Hematopoietic multipotent progenitor cell (in vitro differentiated cells): ENCODE measurements at places on chromosomes 13 and 19.

- DNase-seq, result no peak
Measured at GRCh38 chr13:45109102-45109720, 11.1 kb upstream of the GTF2F2 start.

- peak; percentile 82 for DNase-seq
Measured at GRCh38 chr19:6238256-6238642, 41.5 kb downstream of the MLLT1 start.

- no peak for DNase-seq
Measured at GRCh38 chr19:34319230-34319585, 45.8 kb upstream of the GPI start.

DNA sequence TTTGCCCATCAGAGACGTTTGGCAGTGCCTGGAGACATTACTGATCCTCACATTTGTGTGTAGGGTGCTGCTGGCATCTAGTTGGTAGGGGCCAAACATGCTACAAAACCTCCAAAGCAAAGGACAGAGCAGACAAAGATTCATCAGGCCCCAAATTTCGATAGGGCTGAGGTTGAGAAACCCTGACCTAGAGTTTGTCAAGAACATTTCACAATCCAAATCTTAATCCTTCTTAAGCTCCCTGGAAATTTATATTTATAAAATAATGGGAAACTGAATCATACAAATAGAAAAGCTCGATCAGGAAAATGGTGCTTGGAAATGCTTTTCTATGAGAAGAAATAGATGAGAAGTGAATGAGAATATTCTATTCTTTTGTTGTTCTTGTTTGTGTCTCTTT, 273.6 kb downstream of the DCT start:
- no peak for DNase-seq

DNA sequence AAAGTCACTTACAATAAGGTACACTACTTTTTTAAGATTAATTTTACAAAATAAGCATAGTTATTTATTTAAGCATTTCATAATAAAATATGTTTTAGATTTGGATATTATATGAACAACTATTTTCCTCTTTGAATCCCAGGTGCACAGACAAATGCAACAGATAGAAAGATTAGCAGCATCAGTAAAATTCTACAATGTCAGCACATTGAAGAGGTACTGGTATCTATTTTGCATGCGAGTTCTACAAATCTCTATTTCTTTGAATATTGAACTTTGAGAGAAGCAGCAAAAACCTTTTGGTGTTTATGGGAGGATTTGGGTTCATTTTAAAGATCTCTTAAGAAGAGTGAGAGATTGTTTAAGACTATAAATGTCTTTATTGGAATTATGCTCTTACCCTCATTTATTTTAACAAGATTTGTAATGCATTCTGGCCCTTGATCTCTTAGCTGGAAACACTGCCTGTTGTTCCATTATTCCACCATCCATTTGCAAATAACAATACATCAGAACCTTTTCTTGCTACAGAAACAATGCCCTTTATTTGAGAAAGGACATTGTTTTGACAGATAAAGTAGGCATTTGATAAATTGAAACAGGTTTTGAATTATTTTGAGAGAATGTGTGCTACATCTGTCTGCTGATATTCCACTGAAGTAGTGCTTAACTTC, 558.8 kb upstream of the KLHL1 start:
- DNase-seq, result no peak

DNA sequence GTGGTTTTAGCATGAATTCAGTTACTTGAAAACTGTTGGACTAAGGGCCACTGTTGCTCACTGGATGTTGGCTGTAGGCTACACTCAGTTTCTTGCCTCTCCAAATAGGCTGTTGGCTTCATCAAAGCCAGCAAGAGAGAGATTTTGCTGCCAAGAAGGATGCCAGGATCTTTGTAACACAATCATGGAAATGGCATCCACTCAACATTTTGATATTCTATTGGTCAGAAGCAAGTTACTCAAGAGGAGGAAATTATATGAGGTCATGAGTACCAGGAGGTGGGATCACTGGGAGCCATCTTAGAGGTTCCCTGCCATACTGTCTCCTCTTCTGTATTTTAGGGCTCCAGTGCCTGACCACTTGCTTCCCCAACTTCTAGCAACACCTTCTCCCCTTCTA, 30.6 kb downstream of the SYDE1 start:
- DNase-seq, result no peak

- no peak for DNase-seq
Measured at GRCh38 chr13:104693126-104693525, 1626.9 kb upstream of the SLC10A2 start.

DNA sequence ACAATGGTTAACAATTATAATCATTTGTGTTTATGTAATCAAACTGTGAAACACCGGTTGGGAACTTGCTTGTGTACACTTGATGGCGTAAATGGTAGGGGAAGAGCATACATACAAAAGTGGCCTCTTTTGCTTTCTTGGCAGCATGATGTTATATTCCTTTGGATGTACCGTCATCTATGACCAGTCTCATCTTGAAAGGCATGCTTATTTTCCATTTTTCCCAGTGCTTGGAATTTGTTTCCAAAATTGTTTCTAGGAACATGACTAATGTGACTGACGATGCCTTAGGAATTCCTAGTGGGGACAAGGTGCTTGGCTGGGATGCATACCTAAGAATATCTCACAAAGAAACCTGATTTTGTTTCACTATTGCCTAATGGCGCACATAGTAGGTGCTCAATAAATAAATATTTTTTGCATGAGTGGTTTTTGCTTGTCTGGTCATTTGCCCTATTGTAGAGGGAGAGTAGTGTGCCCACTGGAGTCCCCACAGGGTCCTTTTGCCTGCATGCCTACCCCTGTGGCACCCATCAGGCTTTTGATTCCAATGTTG, 45.5 kb downstream of the SAE1 start:
- DNase-seq, result no peak

GRCh38 chr19:39047073-39047472, 14.7 kb upstream of the FBXO27 start:
- no peak for DNase-seq

DNA sequence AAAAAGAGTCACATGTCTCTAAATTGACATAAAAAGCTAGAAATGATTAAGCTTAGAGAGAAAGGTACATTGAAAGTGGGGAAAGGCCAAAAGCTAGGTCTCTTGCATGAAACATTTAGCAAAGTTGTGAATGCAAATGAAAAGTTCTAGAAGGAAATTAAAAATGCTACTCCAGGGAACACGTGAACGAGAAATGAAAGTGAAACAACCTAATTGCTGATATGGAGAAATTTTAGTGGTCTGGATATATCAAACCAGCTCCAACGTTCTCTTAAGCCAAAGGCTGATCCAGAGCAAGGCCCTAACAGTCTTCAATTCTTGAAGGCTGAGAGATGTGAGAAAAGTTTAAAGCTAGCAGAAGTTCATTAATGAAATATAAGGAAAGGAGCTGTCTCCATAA, 419.8 kb downstream of the SLITRK6 start:
- no peak for DNase-seq

DNA sequence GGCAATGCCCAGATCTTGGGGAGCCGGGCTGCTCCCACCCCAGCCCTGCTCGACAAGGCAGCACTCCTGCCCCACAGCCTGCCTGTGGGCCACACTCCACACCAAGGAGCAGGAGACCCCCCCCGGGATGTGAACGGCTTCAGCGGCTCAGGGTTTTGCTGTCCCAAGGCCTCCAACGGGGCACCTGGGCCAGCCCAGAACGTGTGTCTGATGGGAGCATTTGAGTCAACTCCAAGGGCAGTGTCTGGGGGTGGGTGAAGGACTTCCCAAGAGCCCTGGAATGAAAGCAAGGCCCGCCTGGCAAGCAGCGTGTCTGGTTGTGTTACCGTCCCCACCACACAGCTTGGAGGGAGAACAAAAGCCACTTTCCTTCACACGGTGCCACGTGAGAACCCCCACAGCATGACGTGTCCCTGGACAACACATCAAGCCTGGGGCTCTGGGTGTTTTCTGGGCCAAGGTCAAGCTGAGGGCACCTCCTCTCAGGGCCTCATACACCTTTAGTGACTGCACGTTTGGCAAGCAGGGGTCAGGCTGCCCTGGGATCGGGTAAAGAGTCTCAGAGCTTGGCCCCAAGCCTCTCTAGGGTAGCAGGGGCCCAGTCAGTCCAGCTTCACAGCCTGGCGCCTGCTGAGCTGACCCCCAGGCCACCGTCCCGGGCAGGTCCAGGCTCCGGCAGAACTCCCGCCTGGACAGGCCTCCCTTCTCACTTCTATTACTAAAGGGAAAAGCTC, 6.0 kb downstream of the C13orf46 start:
- no peak for DNase-seq

GRCh38 chr13:30863231-30863630, 42.8 kb upstream of the MEDAG start:
- no peak for DNase-seq

- no peak for DNase-seq
Measured at GRCh38 chr13:75417012-75417384, 65.0 kb downstream of the TBC1D4 start.

DNA sequence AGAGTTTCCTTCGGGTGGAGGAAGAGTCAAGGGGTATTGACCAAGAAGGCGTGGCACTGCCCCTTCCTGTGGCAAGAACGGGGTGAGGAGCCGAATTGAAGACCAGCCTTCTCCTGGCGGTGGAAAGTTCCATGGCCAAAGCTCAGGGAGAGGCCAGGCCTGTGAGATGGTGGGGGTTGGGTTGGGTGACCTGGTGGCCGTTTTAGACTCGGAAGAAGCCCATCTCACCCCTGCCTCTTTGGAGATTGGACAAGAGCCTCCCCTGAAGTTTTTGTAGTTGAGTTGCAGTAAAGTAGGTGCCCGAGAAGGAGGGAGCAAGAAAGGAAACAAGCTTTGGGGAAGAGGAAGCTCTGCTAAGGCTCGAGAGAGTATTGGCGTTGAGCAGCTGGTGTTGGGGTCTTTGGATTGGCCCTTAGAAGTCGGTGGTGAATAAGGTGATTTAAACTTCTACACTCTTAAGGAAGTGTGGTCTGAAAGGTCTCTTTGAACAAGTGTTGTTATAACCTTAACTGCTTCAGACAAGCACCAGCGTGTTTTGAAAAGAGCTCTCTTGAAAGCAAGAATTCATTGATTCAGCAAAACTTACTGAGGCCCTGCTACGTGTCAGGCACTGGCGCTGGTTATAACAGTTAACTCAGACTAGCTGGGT, 964 bp downstream of the SPINT2 start:
- peak; percentile 80 for DNase-seq

- DNase-seq, result no peak
Measured at GRCh38 chr13:91326146-91326545, 21.3 kb upstream of the MIR17HG start.

- no peak for DNase-seq
Measured at GRCh38 chr13:32978278-32978677, 37.9 kb upstream of the KL start.

DNA sequence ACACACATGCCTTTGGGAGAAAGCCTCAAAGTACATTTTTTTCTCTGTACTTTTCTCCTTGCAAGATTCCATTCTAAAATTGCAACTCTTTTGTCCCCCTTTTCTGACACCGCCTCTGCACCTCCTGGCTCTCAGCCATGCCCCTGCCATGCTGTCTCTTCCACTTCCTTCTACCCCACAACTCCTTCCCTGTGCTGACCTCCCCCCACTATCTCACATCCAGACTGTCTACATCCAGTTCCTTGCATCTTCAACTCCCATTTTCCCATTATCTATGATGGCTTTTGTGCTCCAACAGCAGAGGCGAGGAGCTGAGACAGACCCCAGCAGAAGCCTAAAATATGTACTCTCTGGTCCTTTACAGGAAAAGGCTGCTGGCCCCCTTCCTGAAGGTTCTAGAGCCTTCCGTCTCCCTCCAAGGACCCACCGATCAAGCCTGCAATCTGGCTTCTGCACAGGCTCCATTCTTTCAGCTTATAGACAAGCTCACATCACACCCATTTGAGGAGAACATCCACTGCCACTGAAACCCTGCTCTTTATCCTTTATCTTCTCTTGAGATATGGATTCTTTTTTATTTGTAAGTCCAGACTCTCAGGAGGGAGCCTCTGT, 50.2 kb downstream of the RFX2 start:
- no peak for DNase-seq

- DNase-seq, result no peak
Measured at GRCh38 chr13:113052206-113052605, 53.4 kb upstream of the F7 start.

- DNase-seq, result no peak
Measured at GRCh38 chr19:17942582-17943273, 9.9 kb downstream of the CCDC124 start.

- no peak for DNase-seq
Measured at GRCh38 chr19:39399668-39400050, 7.0 kb upstream of the ZFP36 start.

- no peak for DNase-seq
Measured at GRCh38 chr13:75931116-75931515, 295.0 kb downstream of the LMO7 start.

GRCh38 chr19:24033963-24034342, 53.0 kb upstream of the ZNF254 start:
- no peak for DNase-seq

DNA sequence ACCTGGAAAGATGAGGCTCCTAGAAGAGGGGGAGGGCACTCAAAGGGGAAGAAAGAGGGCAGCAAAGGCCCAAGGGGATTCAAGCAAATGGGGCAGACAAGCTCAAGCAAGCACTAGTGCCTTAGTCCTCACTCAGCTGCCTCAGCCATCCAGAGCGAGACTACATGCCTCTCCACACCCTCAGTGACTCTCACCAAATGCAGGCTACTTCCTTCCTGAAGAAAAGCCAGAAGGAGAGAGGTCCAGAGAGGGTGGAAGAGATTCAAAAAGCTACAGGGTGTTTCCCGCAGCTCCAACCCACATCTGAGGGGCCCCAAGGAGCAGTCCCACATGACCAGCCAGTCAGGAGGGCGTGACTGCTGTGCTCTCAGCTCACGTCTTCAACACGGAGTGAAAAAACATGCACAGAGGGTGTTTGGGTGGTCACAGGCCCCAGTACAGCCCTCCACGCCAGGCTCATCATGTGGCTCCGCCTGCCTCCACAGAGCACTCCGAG, 40.5 kb downstream of the MIPEP start:
- peak; percentile 44 for DNase-seq

DNA sequence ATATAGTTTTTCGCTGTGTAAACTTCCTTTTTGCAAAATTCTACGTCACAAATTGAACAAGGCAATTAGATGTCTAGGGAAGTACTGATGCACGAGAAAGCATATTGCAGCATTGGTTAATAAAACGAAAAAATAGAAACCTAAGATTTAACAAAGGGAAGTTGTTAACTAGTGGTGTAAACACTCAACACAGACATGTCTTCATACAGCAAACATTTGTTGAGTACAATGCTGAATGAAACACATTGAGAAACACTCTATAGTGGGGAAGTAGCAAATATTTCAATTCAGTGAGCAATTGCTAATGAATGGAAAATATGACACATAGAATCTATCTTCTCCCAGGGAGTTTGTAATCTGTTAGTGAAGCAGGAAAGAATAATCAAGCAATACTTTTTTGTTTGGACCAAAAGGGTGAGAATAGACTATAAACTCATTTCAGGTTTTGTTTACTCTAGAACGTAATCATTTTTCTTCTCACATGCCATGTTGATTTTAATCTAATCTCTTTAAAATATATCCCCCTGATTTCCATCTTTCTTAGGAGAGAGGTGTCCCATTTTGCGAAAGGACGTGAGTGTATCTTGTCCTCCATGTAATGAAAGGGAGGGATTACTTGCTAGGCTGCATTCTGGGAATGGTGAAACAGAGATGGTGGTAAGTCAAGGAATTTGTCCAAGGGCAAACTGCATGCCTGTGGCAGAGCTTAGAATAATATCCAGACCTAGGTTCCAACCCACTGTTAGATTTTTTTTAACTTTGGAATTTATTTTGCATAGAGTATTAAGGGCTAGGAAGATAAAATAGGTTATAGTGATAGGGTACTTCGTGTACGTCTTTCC, 1.7 kb upstream of the ANKRD10 start:
- no peak for DNase-seq
